ENCODE measurements at places on chromosomes 6 and 20.

GRCh38 chr6:137707590-137708360, 159.3 kb upstream of the TNFAIP3 start:
- DNase-seq = peak; percentile 36

GRCh38 chr20:58043236-58044140, 185.0 kb downstream of the ANKRD60 start:
- DNase-seq = no peak

- no peak for DNase-seq
Measured at GRCh38 chr20:59320426-59320825, 20.0 kb downstream of the EDN3 start.

GRCh38 chr6:20929283-20929682, 395.0 kb downstream of the CDKAL1 start:
- no peak for DNase-seq

GRCh38 chr6:52233975-52234823, 10.1 kb downstream of the IL17F start:
- no peak for DNase-seq

DNA sequence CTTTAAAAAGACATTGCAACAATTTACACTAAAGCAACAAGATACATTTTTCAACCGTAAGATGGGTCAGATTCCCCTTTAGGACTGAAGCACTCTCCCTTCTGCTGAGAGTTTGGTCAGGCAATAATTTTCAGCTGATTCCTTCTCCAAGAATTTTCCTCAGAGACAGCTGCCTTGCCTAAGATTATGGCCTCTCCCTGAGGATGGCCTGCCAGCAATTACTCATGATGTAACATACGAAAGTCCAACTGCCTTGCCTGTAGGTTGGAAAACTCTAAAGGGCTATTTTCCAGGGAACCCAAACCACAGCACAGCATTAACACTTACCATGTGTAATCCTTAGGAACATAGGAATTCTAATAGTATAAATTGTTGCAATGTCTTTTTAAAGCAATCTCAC, 229.1 kb upstream of the FLRT3 start:
- no peak for DNase-seq

DNA sequence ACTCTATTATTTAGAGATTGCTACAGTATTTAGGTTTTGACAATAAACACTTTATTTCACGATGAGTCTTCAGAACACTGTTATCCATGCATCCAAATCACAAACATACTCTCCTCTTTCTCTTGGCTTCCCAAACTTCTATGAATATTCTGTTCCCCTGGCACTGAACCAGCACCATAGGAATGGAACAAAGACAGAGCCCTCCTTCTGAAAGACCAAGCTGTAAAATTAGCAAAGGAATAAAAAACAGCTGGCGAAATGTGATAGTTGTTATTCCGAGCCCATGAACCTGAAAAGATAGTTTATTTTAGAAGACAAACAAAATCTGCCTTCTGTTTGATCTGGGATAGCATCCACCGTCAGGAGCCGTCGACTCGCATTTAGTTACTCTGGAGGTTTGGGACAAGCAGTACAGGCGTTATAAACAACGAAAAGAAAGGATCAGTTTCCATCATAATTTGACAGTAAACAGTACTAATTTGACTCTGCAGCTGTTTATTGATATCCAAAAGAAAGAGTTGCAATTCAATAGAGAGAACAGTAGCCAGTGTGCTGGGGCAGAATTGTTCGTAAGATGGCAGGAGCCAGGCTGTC, 161.4 kb downstream of the CLIC5 start:
- no peak for DNase-seq

DNA sequence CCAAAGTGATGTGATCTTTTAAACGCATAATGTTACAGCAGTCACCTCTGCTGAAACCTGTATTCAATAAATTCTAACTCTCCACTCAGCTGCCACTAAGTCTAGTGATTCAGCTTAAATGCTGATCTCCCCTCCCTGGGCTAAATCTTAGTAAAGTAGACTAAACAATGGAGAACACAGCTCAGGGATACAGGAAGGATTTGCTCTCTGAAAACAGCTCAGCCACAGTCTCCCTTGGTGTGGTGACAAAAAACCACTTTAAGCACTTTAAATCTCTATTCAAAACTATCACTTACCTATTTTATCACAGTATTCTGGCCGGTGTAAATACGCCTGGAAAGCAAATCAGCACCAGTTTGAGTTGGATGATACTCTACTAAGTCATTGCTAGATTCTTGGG, 130.6 kb downstream of the RFX6 start:
- DNase-seq = no peak

GRCh38 chr6:70221025-70221714, 81.7 kb downstream of the COL9A1 start:
- no peak for DNase-seq

GRCh38 chr6:16633465-16633864, 127.8 kb downstream of the ATXN1 start:
- peak; percentile 34 for DNase-seq

DNA sequence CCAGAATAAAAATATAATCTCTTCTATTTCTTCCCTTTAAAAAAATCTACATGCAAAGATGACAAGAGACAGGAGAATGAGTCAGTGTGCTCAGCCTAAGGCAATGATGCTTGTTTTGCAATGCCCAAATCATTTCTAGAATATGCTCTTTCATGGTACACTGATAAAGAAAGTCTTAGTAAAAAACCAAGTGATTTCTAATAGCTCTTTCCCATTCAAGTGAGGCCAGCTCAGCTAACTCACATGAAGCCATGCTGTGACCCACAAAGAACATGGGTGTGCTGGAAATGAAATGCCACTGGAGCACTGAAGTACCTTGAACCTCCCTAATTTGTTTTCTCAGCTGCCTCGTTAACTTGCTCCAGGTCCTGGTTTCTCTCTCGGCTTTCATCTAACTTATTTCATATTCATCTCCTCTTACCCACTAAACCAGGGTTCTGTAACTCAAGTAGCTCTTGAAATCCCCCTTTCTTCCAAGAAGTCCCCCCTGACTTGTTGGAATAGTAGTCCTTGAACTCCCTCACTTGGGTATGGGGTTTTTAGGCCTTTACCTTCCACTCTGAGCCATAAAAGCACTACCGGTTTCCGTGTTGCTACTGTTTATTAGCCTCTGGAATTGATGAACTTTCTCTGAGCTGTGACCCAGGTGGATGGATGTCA, 92.7 kb downstream of the IRF4 start:
- DNase-seq = no peak

DNA sequence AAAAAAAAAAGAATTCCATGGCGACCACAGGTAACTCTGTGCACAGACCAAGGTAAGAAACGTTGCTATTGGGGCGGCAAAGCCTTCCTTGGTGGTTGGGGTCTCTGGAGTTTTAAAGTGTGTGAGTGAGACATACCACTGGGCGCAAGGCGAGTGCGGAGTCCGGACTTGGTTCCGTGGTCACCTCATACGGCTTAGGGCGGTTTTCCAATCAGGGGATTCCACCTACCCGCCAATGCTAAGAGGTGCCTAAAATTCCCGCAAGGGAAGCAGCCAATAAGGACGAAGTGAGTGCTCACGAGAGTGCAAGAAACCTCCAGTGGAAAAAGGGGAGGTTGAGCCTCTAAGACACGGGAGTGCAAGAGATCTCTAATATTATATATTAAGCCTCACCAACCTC, 68.6 kb upstream of the PRSS16 start:
- DNase-seq = no peak

- DNase-seq = no peak
Measured at GRCh38 chr6:26359765-26360164, 5.2 kb upstream of the BTN3A2 start.

DNA sequence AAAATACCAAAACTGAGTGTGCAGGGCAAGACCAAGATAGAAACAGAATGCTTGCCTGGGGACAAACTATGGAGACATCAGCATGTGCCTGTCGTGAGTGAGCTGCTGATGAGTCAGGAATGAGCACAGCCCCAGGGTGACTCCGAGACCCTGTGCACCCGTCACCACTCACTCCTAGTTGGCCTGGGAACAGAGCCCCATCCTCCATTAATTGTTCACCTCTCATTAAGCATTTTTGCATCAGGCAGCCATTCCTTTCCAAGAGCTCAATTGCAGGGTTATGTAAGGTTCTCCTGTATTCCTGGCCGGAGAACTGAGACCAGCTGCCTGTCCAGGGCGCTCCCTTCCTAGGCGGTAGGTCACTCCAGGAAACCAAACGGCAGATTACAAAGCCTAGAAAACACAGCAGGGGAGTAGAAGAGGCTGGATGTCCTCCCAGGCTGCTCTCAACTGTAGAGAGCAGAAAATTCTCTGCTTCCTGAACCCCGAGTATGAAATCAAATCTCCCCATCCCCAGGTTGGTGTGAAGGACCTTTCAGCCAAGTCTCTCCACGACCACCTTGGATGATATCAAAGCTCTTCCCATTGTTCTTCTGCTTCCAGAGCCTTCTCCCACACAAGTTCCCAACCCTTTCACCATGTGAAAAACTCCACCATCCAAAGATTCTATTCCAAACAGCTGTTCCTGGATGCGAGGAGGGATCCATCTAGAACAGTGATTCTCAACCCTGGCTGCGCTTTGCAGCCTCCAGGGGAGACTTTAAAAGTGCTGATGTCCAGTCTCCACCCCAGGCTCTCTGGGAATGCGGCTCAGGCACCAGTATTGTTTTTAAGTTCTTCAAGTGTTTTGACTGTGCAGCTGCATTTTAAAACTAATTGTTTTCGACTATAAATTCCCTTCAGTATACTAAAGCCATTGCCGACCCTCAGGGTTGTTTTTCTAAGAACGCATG, 532.6 kb upstream of the JARID2 start:
- peak; percentile 66 for DNase-seq

- no peak for DNase-seq
Measured at GRCh38 chr6:40022867-40023266, 88.6 kb upstream of the MOCS1 start.

GRCh38 chr6:124269733-124270132, 466.1 kb downstream of the NKAIN2 start:
- DNase-seq = no peak

GRCh38 chr6:35312807-35313206, 15.2 kb downstream of the DEF6 start:
- no peak for DNase-seq

DNA sequence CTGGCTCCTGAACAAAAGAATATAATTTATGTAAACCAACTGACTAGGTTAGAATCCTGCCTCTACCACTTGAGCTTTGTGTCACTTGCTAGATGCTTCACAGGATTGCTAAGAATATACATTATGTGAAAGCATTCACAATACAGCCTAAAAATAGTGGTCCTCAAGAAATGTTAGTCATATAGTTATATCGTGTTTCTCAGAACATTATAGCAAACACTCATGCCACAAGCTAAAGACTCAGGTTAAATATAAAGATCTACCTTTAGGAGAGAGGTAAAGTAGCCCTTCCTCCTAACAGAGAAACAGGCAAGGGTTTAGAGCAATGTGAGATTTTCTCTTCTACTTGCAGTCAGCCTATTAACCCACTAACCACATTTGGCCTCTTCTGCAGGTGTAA, 17.8 kb upstream of the ALDH8A1 start:
- no peak for DNase-seq

DNA sequence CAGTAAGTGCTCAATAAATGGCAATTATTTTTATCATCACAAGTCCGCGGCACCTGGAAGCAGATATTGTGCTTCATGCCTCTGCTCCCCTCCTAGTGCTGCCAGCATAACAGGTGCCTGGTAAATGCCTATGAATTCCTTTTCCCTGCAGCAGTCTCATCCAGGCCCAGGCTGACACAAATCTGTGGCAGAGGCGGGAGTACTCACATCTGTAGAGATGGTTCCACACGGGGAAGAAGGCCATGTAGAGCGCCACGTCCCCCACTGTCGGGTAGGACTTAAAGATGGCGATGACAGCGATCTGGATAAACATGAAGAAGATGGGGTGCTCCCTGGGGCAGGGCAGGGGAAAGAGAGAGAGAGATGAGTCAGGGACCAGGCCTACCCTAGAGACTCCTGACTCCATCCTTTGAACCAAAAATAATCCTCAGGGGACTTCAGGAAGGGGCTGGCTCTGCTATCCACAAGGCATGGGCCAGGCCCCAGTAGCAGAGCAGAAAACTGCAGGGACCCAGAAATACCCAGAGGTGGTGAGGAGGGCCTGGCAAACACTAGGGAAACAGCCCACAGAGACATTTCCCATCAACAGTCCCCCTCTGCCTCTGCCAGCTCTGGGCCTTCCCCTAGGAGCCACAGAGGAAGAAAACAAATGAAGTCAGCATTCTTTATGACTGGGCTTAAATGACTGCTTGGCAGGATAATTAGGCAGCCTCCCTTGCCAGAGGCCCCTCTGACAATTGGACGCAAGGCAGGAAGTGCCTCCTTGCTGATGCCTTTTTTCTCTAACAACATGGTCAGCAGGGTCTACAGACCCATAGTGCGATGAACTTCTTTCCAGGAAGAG, 23.0 kb downstream of the MAP1LC3A start:
- peak; percentile 62 for DNase-seq

- no peak for DNase-seq
Measured at GRCh38 chr6:120410586-120410985, 923.7 kb downstream of the TBC1D32 start.
